ENCODE measurements at places on chromosomes 16 and 17. TPM values are rescaled to one million over a fixed set of nuclear protein-coding genes. Genes with fewer than 3 reads are reported as not detected.

G6PC1 gene
- not detected for total RNA-seq

AOC2 gene
- 0.69 TPM for total RNA-seq

BTBD17 gene
- total RNA-seq = under 0.01 TPM

CD68 gene
- total RNA-seq = 0.65 TPM

TEKT5 gene
- total RNA-seq = not detected

LCMT1 gene
- 20.8 TPM for total RNA-seq

KCNJ12 gene
- 0.06 TPM for total RNA-seq

TP53TG3 gene
- not detected for total RNA-seq

Measured in bladder microvascular endothelial cell (primary cell).